Renal cortical epithelial cell (primary cell): ENCODE measurements at places on chromosomes 1 and 21.

DNA sequence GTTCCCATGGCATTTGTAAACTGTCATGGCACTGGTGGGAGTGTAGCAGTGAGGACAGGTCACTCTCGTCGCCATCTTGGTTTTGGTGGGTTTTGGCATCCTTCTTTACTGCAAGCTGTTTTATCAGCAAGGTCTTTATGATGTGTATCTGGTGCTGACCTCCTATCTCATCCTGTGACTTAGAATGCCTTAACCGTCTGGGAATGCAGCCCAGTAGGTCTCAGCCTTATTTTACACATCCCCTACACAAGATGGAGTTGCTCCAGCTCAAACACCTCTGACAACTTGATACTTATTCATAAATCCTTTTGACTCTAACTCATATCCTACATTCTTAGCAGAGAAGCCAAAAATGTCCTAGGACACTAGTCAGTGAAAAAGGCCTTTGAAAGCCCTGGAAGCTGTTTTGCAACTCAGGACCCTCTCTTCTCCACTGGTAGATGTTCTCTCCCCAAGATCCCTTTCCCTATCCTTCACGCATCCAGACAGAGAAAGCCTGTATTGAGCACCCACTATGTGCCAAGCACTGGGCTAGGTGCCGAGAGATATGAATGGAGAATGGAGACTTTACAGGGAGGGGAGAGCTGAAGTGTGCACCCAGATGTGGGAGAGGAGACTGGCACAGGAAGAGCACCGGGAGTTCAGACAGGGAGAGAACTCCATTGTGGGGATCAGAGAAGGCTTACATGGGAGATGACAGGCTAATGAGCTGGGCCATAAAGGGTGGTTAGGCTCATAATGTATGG is 6.7 kb upstream of the CSRP1 start:
- no peak for DNase-seq

DNA sequence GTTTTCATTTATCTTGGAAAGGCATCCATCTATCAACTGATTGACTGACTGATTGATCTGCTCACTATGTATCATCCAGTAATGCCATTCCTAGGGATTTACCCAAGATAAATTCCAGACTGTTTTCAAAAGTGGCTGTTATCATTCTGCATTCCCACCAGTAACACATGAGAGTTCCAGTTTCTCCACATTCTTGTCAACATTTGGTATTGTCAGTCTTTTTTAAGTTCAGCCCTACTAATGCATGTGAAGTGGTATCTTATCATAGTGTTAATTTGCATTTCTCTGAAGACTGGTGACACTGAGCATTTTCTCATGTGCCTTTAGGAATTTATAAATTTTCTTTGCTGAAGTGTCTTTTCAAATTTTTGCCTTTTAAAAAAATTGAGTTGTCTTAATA is 99.6 kb downstream of the SIM2 start:
- DNase-seq: no peak

- peak; percentile 80 for DNase-seq
These were observed 54.4 kb downstream of the NAV1 start for GRCh38 chr1:201593200-201593921.

GRCh38 chr1:234769986-234770795 is 160.2 kb upstream of the IRF2BP2 start:
- no peak for DNase-seq

DNA sequence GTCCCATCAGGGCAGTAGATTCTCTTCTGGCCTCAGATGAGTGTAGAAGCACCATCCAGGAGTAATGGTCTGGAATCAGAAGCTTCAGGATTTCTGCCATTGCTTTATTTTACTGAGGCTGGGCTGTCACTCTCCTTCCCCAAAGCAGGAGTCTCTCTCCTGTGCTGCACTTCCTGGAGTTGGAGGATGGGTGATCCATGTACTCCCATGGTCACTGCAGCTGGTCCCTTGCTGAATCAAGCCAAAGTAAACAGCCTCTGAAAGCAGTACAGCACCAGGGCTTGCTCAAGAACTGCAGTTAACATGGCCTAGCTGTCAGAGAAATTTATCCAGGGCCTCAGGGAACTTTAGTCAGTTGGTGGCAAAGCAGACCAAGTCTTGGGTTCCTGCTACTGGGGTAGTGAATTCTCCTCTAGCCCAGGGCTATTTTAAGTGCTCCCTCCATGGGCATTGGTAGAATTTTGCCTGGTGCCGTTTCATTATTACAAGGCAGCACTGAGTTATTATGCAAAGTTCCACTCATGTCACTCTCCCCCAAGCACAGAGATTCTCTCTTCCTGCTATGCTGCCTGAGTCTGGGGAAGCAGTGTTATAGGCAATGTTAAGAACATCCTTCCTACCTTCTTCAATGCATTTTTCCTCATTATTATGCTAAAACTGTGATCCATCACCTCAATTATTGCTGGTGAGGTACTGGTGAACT is 29.5 kb downstream of the DRAM2 start:
- peak; percentile 51 for DNase-seq
